Stimulated activated CD4-positive, alpha-beta T cell treated with anti-CD3 and anti-CD28 coated beads, Interleukin-1b, Interleukin-23, amount 100 ng/mL, for 24 hours (primary cell): ENCODE measurements at places on chromosomes 1 and 21.

- no peak for DNase-seq
Observed at GRCh38 chr1:208929575-208929974, 653.9 kb upstream of the CAMK1G start.

DNA sequence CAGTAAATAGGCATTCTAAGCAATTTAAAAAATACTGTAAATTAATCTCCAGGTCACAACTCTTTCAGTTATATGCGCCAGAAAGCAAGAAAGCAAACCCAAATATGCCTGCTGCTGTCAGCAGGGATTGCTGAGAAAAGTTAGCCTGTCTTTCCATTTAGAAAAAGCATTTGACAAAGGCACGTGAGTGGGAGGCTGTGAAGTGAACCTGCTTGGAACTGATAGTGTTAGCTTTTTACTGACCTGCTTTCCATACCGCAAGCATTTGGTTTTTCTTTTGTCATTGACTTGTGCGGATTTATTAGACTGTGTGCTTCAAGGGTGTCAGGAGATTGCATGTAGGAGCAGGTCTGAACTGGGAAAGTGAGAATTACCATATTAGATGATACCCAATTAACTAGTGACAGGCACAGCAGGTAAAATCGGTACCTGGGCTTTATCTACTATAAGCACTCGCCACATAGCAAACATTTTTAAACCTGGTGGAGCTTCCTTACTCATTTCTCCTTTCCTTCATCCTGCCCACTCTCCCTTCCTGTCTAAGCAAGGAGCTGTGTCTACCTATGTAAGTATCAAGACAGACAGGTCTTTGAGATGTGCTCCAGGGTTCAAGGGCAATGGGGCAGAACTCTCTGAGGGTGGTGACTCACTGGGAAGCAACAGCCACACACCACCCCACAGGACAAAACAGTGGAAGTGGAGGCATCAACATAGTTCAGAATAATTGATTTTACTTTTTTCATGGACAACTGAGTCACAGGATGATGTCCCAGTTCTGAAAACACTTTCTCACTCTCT is 323.9 kb downstream of the DISC1 start:
- no peak for DNase-seq

GRCh38 chr21:41975391-41976272 is 21.8 kb upstream of the C2CD2 start:
- DNase-seq, result no peak

- DNase-seq, result no peak
Observed at GRCh38 chr1:31799196-31799894, 16.5 kb downstream of the SPOCD1 start.

DNA sequence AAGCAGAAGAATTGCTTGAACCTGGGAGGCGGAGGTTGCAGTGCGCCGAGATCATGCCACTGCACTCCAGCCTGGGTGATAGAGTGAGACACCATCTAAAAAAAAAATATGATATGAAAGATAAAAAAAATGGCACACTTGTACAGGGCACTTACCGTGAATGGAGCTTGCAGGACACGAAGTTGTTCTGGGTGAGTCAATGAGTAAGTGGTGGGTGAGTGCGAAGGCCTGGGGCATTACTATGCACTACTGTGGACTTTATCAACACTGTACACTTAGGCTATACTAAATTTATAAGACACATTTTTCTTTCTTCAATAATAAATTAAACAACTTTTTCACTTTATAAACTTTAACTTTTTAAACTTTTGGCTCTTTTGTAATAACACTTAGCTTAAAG is 37.0 kb downstream of the TNFRSF8 start:
- DNase-seq, result no peak

DNA sequence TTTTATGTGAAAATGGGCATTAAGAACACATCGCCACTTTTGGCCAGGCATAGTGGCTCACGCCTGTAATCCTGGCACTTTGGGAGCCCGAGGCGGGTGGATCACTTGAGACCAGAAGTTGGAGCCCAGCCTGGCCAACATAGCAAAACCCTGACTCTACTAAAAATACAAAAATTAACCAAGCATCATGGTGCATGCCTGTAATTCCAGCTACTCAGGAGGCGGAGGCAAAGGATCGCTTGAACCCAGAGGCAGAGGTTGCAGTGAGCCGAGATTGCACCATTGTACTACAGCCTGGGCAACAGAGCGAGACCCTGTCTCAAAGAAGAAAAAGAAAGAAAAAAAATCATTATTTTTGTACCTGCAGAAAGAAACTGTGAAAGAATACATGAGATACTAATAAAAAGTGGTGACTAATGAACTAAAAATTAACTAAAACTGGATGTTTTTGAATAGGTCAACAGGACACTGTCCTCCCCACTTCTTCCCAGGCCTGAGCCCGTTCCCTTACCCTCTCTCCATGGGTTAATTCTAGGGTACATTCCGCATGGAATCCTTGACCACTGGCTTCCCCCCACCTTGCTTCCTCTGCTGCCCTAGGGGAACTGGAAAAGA is 8.3 kb upstream of the TINAGL1 start:
- DNase-seq, result no peak

DNA sequence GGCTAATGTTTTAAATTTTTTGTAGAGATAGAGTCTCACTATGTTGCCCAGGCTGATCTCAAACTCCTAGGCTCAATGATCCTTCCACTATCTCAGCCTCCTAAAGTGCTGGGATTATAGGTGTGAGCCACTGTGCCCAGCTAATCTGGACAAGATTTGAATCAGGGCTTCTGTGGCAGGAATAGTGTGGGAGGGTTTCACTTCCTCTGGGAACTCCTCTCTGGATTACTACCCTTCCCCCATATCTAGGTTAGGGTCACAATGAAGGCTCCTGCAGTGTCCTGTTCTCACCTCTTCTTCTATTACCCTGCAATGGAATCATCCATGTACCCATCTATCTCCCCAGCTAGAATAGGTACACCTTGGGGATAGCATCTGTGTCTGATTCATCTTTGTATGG is 133.6 kb upstream of the RAB4A start:
- DNase-seq, result no peak

DNA sequence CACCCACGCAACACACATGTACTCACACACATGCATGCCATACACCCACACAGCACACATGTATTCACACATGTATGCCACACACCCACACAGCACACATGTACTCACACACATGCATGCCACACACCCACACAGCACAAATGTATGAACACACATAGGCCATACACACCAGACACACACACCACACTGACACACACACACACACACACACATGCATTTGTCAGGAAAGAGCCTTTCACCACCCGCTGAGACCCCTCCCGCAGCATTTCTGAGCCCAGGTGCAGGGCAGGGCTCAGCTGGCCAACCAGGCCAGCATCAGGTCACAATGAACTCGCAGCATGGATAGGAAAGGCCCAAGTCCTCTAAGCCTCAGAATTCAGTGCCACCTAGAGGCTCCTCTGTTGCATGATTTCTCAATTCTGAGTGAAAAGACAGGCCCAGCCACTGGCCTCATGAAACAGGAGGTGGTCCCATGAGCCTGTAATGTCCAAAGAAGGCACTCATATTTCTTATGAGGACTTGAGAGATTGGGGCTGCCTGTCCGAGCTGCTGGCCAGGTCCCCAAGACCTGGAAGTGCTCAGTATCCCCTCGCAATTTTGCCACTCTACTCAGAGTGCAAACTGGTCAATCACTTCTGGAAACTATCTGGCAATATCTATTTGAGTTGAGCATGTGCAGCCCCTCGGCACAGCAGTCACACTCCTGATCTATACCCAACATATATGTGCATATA is 57.3 kb downstream of the PSMG1 start:
- DNase-seq, result no peak

- no peak for DNase-seq
Observed at GRCh38 chr1:29125237-29125641, 1.5 kb upstream of the TMEM200B start.

GRCh38 chr1:90486996-90487395 is 230.1 kb downstream of the BARHL2 start:
- DNase-seq, result no peak

- DNase-seq, result no peak
Observed at GRCh38 chr1:66138613-66139012, 345.9 kb downstream of the PDE4B start.

- no peak for DNase-seq
Observed at GRCh38 chr1:241579434-241579833, 47.3 kb downstream of the KMO start.

GRCh38 chr21:30447056-30447455 is 7.0 kb downstream of the KRTAP15-1 start:
- DNase-seq, result no peak

DNA sequence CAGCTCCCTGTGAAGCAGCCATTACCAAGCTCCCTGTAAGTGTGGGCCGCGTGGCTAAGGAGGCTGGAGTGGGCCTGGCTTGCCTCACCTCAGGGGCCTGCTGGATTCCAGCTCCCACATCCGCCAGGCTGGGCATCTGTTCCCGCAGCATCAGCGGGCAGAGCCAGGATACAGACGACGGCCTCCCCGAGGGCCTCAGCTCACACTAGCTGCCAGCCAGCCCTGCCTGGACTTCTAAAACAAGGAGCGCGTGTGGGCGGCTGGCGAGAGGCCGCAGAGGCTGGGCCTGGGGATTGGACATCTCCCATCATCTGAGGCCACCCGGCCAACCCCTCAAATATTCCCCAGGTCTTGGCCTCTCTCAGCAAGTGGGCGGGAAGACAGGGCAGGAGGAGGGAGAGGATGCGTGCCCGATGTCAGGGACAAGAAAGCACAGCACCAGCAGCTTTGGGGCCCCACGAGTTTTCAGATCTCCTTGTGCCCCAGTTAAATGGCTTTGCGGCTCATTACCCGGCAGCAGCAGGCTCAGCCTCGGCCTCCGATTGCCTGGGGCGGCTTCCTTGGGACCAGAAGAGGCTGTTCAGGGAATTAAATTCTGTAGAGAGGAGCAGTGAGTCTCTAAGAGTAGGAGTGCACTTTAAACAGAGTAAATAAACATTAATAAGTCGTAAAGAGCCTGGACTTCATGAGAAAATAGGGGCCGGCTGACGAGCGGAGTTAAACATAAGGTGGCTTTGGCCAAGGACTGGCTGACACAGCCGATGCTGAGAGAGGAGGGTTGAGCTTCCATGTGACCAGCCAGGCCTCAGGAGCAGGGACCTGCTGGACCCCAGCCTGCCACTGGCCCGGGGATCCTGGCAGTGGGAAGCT is 208.9 kb upstream of the C1orf174 start:
- DNase-seq, result no peak

DNA sequence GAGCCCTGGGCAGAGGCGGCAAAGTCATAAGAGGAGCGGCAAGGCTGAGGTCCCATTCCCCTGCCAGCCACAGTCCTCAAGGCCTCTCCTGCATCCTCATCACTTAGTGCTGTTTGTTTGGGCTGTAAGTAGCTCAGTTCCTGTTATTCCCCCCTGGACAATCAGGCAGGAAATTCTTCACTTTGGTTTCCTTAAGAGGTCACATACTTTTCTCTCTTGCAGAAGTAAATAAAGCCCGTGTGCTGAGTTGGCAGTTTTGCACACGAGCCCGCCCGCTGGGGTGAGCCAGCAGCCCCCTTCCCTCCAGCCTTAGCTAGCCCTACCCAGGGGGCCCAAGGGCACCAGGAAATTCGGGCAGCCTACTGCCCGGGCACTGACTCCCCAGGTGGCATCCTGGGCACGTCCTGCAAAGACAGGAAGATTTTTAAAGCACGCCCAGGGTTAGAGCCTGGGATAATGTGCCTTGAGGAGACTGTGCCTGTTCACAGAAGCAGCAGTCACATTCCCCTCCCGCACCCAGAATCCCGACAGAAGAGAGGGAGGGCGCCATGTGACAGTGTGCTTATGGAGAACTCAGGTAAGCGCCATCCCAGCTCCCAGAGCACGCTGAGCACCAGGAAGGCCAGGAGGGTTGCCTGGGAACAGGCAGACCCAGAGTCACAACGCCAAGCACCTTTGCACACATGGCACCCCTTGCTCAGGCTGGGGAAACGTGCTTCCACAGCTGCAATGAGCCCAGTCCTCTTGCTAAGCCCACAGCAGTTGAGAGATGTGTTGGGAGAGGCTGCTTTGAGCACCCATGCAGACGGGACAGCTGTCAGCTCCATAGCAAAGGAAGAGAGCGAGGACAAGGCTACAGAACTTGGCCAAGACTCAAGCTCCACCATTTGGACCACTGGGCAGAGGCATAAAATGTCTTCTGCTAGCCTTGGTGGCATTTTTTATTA is 144.5 kb upstream of the TMEM51 start:
- no peak for DNase-seq

DNA sequence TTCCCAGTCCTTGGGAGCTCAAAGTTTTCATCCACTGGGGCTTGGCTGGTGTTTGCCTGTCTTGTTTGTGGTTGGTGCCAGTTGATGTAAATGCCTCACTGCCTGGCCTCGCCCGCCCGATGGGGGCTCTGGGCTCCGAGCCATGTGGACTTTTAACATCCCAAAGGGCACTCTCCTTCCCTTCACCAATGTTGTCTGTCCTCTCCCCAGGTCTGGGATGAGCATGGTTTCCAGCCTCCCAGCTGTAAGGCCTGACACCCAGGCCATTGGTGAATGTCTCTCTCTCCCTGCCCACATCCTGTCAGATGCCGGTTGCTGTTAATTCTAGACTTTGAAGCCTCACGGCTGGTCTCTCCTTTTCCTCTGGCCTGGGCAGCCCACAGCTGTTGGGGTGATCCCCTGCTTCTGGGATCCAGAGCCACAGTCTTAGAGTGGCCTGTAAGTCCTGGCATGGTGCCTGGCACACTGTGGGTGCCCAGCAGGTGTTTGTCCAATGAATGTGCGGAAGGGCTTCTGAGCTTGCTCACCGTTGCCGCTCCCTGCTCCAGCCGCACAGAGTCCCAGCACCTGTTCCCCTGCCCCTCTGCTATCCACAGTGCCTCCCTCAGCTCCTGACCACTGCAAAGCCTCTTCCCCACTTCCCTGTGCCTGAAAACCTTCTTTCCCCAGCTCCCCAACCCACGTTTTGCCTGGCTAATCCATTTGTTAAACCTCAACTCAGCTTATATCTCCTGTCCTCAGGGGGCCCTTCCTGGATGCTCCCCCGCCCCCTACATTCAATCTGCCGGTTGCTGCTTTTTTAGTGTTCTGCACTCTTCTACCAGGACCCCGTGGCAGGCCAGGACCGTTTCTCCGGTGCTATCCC is 3.3 kb upstream of the C1orf174 start:
- DNase-seq, result no peak

- no peak for DNase-seq
Observed at GRCh38 chr1:42737257-42737656, 2.8 kb downstream of the CLDN19 start.

- DNase-seq, result no peak
Observed at GRCh38 chr1:219928791-219929118, 398 bp upstream of the SLC30A10 start.
